Placental pericyte (primary cell): ENCODE measurements at places on chromosomes 1 and 21. TPM values are rescaled to one million over a fixed set of nuclear protein-coding genes. Genes with fewer than 3 reads are reported as not detected.

The MAB21L3 gene
- total RNA-seq = 0.14 and 0.66 TPM in 2 replicates

The ELF3 gene
- total RNA-seq = 0.29 and 5.3 TPM in 2 replicates

The NBPF1 gene
- 31.9 and 164 TPM in 2 replicates for total RNA-seq

The LRRC52 gene
- total RNA-seq = not detected in 2 replicates

The PARK7 gene
- total RNA-seq = 139 and 158 TPM in 2 replicates

The KCNN3 gene
- total RNA-seq = under 0.01 TPM in 1 of 2 replicates, not detected in the other

The IL10RB gene
- total RNA-seq = 45.4 and 55.1 TPM in 2 replicates

The OR2T29 gene
- total RNA-seq = not detected in 2 replicates

The SLC1A7 gene
- total RNA-seq = 0.14 and 3.7 TPM in 2 replicates

The EIF4G3 gene
- 47.9 and 60.6 TPM in 2 replicates for total RNA-seq

The FAM72C gene
- total RNA-seq = 0.22 and 4.2 TPM in 2 replicates

The RRP1B gene
- 19.7 and 38.4 TPM in 2 replicates for total RNA-seq

The SLAMF9 gene
- not detected in 2 replicates for total RNA-seq

The S100A4 gene
- total RNA-seq = 77.0 and 337 TPM in 2 replicates

The FBXO2 gene
- 1.4 and 2.4 TPM in 2 replicates for total RNA-seq

The SOX13 gene
- 4.6 and 5.4 TPM in 2 replicates for total RNA-seq

The ANGPTL3 gene
- total RNA-seq = under 0.01 TPM in 1 of 2 replicates, not detected in the other

The DMAP1 gene
- 27.4 and 28.8 TPM in 2 replicates for total RNA-seq

The TNNT2 gene
- total RNA-seq = under 0.01 TPM in 1 of 2 replicates, not detected in the other

The DYNLT5 gene
- 1.0 TPM in 1 of 2 replicates, not detected in the other for total RNA-seq

The IGSF21 gene
- not detected in 2 replicates for total RNA-seq

The CD5L gene
- total RNA-seq = not detected in 2 replicates

The MAPKAPK2 gene
- 65.9 and 76.2 TPM in 2 replicates for total RNA-seq

The PTPN7 gene
- total RNA-seq = not detected in 2 replicates

The CD1B gene
- total RNA-seq = not detected in 2 replicates

The KRTAP19-1 gene
- total RNA-seq = not detected in 2 replicates

The RGL1 gene
- 28.7 and 35.1 TPM in 2 replicates for total RNA-seq

The CACNA1E gene
- total RNA-seq = under 0.01 TPM in 1 of 2 replicates, not detected in the other

The MPZ gene
- 0.44 and 1.1 TPM in 2 replicates for total RNA-seq

The CDC42 gene
- 353 and 656 TPM in 2 replicates for total RNA-seq

The NID1 gene
- 145 and 154 TPM in 2 replicates for total RNA-seq

The CDA gene
- 0.66 and 2.0 TPM in 2 replicates for total RNA-seq

The RGS8 gene
- total RNA-seq = not detected in 2 replicates

The TGFBR3 gene
- total RNA-seq = 20.5 and 56.9 TPM in 2 replicates

The F13B gene
- total RNA-seq = under 0.01 TPM in 1 of 2 replicates, not detected in the other

The COG2 gene
- total RNA-seq = 19.7 and 20.6 TPM in 2 replicates

The LCA5L gene
- total RNA-seq = 0.88 and 1.0 TPM in 2 replicates
